ENCODE measurements at places on chromosomes 3 and 15.
A peak's percentile ranks its signal among the peaks of the same experiment; 100 is the strongest.

DNA sequence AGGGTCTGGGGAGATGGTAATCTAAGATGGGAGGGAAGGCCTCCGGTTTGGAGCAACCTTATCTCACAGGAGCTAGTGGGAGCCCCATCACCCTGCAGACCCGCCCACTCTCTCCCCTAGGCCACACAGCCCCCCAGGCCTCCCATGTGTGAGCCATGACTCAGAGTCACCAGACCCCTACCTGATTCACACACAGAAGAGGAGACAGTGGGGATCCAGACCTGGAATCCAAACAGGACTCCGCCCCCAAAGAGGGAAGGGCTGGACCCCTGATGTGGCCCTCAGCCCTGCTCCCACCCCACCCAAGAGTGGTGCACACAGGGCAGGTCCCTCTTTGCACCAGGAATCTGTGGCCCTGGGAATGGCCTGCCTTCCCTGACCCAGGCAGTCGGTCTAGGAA is 97.4 kb downstream of the ADCY5 start:
- no peak for DNase-seq

DNA sequence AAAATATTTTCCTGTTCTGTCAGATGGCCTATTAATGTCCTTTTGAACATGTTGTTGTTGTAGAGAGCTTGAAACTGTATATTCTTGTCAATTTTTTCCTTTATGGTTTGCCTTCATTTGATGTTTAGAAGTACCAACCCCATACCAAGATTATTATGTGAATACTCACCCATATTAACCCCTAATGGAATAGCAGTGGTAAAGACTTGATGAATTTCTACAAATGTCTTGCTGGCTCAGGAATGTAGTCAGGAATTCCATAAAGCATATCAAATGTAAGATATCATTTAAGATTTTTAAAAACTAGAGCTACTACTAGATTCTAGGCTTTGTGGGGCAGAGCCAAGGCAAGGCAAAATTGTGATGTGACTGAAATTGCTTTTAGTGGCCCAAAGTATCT is 30.0 kb downstream of the MYO5A start:
- DNase-seq = no peak

- DNase-seq = no peak
These were observed 58.4 kb downstream of the SCAPER start for GRCh38 chr15:76846782-76847181.

DNA sequence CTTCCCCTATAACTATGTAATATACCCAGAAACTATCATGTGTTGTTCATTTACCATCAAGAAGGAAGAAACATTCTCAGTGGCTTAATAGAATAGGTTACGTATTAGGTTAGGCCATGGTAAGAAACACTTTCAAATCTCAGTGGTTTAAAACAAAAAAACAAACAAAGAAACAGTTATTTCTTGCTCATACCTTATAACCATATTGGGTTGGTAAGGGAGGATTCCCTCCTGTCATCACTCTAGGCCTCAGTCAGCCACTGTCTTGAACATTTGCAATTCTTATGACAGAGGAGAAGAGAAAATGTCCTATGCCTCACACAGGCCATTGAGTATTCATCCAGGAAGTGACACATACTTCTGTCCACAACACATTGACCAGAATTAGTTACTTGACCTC is 727.7 kb upstream of the NECTIN3 start:
- DNase-seq = no peak

DNA sequence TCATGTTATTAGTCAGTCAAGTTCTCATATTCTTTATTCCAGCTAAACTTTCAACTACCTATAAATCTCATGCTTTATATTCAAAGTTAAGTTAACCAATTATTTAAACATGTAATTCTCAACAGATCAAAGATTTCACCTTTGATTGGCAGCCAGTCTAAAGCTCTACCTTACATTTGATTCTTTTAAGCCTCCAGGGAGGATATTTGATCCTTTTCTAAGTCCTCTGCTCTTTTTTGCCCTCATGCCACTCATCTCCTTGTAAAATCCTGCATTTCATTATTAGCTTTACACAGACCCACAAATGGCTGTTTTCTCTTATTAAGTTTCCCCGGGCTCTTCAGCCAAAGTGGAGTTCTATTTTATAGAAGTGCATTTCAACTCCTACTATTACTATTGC is 134.1 kb downstream of the NLGN1 start:
- no peak for DNase-seq

DNA sequence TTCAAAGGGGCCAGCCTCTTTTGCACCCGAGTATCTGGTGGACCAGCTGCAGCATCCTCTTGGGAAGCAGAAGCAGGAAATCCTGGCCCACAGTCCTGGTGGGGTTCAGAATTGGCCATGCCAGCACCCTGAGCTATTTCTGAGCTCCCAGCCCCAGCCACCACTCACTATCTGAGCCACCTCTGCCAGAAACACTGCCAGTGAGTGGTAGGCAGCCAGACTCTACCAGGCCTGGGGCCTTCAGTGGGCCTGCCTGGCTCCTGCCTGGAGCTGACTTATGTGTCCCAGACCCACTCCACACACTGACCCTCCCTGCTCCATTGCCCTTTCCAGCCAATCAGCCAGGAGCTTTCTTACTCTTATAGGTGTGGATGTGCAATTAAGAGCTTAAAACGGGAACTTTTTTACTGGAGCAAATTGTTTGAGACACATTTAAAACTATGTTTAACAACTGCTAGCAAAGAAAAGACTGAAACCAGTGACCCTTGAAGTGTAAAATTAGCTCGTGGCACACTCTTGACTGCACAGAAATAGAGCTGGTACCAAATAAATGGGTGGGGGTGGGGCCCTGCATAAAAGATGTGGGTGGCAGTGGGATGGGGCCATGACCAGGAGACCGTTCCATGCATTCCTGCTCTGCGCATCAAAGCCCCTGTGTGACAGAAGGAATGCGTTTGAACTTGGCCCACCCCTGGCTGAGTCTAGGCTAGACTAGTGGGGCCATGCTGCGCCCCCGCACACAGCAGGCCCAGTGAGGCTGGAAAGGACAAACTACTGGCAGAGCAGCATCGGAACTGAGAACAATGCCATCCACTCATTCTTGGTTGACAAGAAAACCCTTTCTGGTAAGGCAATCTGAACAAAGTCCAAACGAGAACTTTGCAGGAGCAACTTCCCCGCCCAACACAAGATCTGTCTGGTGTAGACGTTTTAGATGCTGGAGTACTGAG is 48.0 kb downstream of the CTNNB1 start:
- no peak for DNase-seq

DNA sequence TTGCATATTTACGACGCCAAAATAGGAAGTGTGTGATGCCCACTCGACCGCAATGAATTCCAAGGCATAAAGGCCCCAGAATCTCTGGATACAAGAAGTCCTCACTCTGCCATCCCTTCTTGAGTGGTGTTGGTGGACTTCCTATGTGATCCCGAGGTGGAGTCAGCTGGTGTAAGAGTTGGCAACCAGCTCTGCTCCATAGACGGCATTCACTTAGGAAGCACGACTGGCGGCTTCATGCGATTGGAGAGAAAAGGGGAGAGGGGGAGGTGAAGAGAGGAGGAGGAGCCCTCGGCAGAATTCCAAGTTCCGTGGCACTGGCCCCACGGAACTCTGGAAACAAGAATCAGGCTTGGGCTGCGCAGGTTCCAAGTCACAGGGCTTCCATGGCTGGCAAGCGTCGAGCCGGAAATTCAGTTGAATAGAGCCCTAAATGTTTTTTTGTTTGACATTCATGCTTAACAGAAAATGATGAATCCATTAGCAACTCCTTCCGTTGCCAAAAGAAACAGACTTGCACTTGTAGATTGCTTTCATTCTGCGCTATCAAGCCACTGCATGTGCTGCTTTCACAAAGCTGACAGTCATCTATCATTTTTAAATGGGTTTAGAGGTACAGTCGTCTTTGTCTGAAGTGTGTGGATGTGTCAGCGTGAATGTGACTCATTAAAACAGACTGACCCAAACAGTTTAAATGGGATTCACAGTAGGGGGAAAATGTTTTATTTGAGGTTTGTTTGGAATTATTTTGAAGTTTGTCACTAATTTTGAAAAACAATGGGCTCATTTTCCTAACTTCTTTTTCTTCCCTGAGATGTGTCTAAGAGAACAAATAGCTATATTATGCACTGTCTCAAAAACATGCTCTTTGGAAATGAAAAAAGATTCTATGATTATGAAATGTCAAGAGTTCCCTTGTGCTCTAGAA is 428.3 kb upstream of the ATP11B start:
- DNase-seq = no peak

- DNase-seq = no peak
These were observed 16.0 kb downstream of the DNAJC19 start for GRCh38 chr3:180973543-180973942.

DNA sequence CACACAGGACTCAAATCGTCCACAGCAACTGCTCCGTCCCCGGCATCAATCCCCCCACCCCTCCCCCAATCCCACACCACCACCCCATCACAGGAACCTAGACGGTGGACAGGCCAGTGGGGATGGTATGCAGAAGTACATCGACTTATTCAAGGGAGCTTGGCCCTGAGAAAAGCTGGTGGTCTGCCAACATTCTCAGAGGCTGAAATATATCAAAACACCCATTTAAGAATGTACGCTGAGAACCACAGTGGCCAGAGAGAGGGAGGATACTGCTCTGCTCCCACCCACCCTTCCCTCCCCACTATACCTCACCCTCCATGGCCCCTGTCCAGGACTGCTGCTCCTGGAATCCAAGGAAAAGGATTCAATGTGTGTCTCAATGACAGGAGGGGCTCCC is 12.4 kb upstream of the USP3 start:
- no peak for DNase-seq

GRCh38 chr3:42056840-42057239 is 34.3 kb upstream of the TRAK1 start:
- no peak for DNase-seq

GRCh38 chr15:80979538-80980200 is 9.9 kb downstream of the MESD start:
- no peak for DNase-seq

DNA sequence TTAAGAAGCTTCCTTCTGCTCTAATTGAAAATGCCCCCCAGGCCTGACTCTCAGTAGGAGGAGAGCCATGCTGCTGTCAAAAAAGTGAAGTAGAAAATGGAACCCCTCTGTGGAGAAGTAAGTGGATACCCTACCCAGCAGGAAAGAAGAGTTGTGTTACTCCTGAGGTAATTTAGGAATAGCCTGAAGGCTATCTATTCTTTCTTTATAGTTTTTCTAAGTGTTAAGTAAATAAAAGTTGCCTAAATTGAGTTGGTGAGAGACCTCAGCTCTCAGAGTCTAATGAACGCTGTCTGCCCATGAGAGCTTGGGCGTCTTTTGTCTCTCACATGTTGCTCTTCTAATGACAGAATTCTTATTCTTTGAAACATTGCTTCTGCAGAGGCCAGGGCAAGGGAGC is 116.2 kb downstream of the NSUN3 start:
- DNase-seq = no peak

GRCh38 chr15:96947296-96948229 is 617.1 kb downstream of the NR2F2 start:
- no peak for DNase-seq

DNA sequence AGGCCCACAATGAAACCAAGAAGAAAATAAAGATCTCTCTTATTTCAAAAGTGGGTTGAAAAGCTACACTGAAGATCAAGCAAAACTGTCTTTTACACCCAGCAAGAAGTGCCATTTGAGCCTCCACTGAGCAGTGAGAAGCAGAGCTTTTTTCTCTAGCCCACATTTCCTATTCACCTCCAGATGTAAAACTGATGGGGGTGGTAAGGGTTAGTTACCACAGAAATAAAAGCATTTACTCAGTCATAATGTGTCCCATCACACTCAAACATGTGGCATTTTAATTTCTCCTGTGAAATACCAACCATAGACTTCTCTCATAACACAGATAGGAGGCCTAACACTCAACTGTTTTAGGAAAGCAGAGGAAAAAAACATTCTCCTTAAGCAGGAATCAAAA is 21.0 kb downstream of the IFT57 start:
- DNase-seq = no peak

GRCh38 chr3:59658274-59658673 is 608.4 kb upstream of the CFAP20DC start:
- DNase-seq = no peak

DNA sequence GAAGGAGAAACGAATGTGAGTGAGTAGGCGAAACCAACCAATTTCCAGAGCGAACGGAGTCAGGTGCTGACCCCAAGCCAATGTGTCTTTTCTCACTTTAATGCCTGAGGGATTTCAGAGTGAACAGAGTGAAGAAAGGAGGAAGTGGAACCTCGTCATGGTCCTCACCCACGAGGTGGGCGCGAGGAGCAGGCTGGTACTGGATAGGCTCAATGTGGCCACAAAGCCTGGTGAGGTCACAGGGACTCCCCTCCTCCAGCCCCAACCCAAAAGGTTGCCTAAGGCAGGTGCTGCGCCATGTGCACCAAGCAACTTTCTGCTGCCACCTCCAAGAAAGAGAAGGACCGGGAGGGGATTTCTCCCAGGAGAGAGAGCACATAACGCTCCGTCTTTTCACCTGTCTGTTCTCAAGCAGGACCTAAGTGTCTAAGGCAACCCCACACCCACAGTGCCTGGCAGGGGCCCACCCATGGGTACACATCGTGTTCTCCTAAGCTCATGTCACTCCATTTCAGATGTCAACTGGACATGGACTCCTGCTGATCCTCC is 3.8 kb downstream of the NRROS start:
- DNase-seq = peak; percentile 94

DNA sequence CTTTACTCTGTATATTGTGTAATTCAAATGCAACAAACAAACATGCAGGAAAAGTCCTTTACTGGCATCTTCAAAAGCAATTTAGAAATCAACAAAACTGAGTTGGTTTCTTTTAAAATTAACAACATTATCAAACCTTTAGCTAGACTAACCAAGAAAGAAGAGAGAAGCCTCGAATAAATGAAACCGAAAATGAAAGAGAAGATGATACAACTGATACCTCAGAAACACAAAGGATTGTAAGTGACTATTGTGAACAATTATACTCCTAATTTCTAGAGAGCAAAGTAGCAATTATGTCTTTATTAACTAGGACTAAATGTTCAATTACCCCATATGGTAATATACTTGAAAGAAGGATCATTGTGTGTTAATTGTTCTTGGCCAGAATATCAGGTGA is 49.2 kb upstream of the P3H2 start:
- no peak for DNase-seq

DNA sequence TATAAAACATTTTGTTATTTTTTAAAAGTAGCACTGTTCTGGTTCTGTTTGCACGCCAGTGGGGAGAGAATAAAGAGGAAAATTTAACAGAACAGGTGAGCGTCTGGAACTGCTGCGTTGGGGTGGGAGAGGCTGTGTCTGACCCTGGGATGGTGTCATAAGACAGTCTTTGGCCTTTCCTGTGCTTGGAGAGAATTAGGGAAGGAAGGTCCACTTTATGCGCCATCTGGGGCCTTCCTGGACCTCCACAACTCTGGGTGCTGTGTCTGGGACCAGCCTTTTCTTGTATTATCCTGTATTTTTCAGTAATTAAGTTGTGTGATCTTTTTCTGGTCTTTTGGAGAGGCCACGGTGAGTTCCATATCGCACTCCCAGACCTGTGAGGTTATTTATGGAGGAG is 3.3 kb downstream of the FAM43A start:
- no peak for DNase-seq

GRCh38 chr3:168088106-168088720 is 7.5 kb downstream of the GOLIM4 start:
- DNase-seq = no peak

GRCh38 chr3:41356775-41357174 is 157.5 kb downstream of the CTNNB1 start:
- no peak for DNase-seq

- DNase-seq = no peak
These were observed 36.5 kb downstream of the GOLGA6L10 start for GRCh38 chr15:82312586-82313349.

GRCh38 chr3:112395181-112395895 is 62.4 kb downstream of the CD200 start:
- DNase-seq = no peak

GRCh38 chr15:50652671-50653070 is 33.9 kb downstream of the TRPM7 start:
- DNase-seq = no peak
